ENCODE measurements at places on chromosomes 1 and 21. TPM values are rescaled to one million over a fixed set of nuclear protein-coding genes. Genes with fewer than 3 reads are reported as not detected.

The VANGL2 gene
- 1.2 TPM for total RNA-seq

The CHI3L2 gene
- total RNA-seq = 0.40 TPM

The SLAMF8 gene
- total RNA-seq = not detected

The TFF3 gene
- total RNA-seq = not detected

The TMPRSS15 gene
- not detected for total RNA-seq

The WARS2 gene
- 5.6 TPM for total RNA-seq

The SPATA46 gene
- not detected for total RNA-seq

The PLA2G2C gene
- not detected for total RNA-seq

The MAP3K21 gene
- 13.9 TPM for total RNA-seq

The CPT2 gene
- total RNA-seq = 8.7 TPM
